ENCODE measurements at places on chromosomes 5 and 9.

- no peak for DNase-seq
Observed at GRCh38 chr9:128627127-128627715, 29.4 kb downstream of the DYNC2I2 start.

GRCh38 chr9:129237164-129237611 is 59.1 kb upstream of the IER5L start:
- DNase-seq = no peak

DNA sequence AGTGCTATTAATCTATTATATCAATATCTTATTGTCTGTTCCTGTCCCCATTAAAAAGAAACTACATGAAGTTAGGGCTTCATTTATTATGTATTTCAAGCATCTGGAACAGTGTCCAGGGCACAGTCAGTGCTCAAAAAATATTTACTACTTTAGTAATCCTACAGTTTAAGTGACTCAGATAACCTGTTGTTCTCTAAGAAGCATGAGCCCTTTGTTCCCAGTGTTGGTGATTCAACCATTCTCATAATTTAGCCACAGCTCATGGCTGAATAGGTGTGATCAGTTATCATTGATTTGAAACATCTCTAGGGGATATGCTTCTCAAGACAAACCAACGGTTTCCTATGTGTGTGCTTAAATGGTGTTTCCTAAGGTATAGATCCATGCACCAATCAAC is 292.7 kb downstream of the TMEM167A start:
- no peak for DNase-seq

DNA sequence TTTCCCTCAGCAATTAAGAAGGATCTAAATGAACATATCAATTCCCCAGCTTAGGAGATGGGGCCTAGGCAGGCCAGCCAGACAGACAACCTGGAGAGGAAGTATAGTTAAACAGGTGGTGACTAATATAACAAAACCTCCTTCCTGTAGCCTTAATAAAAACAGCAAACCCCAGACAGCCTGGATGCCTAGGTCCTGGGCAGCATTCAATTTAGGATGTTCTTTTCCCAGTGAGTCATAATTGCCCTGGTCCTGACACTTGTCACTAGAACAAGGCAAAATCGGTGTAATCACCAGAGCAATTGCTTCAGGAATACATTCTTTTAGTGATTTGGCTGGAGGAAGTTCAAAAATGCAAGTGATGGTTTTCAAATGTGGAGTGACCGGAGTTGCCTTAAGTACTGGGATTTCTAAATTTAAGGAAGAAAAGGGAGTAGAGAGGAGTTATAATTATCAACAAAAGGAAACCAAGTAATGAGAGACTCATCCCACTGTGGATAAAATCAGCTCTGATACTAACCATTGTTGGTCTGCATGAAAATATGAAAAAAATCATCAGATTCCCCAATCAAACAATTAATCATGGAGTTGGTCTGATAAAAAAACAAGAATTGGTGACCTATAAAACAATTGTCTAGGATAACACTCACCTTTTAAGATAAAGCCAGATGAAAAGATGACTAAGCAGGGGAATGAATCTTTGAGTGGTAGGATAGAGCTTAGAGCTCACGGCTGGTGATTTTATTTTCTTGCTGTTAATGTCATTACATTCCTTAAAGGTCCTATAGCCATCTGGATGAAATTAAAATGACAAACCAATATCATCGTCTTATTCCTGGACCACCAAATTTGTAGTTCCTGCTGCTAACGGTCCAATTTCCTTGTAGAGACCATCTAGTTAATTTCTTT is 39.0 kb upstream of the TARS1 start:
- DNase-seq = no peak

DNA sequence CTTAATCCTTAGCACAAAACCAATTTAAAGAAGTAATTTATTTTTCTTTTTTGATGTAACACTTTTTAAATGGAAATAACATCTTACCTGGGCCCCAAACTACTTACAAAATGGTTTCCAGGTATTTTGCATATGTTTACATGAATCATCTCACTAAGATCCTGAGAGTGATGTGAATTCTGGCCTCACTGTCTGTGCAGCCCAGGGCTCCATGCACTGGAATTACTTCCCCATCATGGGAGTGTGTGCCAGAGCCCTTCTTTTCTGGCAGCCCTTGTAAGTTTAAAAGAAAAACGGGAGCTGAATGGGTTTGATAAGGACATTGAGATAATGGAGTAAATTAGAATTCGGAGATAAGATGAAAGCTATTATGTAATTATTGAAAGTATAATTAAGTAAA is 12.2 kb upstream of the F2R start:
- DNase-seq = no peak

DNA sequence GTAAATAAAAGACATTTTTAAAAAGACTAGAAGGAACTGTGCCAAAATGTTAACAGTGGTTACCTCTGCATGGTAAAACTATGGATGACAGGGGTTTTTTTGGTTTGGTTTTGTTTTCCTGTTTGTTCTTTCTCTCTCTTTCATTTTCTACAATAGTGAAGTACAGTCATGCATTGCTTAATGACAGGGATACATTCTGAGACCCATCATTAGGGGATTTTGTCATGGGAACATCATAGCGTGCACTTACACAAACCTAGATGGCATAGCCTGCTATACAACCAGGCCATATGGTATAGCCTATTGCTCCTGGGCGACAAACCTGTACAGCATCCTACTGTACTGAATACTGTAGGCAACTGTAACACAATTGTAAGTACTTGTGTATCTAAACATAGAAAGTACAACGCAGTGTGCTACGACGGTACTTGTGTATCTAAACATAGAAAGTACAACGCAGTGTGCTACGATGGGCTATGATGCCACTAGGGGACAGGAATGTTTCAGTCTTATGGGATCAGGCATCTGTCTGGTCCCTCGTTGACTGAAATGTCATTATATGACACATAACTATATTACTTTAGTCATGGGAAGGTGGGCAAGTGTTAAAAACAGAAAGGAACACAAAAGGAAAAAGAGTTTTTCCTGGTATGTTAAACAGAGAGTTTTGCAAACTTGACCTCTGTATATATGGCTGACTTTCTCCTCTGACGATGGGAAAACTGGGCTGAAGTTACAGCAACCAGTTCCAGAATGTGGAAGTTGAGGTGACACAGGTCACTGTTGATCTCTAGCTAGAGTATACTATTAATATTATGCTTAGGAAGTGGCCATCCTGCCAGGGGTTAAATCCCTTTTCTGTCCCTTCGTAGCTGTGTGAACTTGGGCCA is 7.4 kb upstream of the ADAM19 start:
- no peak for DNase-seq

GRCh38 chr5:130529511-130530485 is 625.5 kb downstream of the CHSY3 start:
- no peak for DNase-seq

DNA sequence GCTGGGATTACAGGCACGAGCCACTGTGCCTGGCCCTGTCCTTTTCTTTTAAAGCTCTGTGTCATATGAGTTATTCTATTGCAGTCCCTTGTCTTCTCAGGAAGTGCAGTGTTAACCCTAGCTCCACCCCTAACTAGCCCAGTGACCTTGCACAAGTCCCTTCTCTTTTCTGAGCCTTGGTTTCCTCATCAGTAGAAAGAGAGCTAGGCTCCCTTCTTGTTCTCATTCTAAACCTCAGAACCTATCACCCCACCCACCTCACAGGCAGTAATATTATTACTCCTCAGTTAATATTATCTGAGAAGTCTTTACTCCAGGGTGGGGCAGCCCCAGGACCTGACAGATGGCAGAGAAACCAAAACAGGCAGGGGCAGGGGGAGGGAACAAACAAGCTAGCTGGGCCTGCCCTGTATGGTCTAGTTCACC is 7.2 kb downstream of the CYFIP2 start:
- no peak for DNase-seq

DNA sequence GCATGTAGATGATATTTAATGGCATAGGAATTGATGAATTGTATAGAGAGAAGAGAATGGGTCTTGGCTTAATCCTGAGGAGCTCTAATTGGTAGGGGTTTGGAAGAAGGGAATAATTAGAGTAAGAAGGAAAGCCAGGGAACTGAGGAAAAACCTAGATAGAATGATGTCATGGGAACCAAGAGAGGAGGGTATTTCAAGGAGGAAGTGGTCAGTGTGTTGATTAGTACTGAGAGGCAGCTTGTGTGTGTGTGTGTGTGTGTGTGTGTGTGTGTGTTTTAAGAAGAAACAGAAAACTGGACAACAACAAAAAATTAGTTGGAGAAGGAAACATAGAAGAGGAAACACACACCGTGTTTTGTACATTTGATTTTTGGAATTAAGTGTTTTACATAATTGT is 42.8 kb downstream of the MAST4 start:
- no peak for DNase-seq

- DNase-seq = no peak
Observed at GRCh38 chr9:135782946-135783345, 81.0 kb downstream of the KCNT1 start.

- DNase-seq = peak; percentile 26
Observed at GRCh38 chr9:80326105-80326504, 754.3 kb downstream of the TLE4 start.

DNA sequence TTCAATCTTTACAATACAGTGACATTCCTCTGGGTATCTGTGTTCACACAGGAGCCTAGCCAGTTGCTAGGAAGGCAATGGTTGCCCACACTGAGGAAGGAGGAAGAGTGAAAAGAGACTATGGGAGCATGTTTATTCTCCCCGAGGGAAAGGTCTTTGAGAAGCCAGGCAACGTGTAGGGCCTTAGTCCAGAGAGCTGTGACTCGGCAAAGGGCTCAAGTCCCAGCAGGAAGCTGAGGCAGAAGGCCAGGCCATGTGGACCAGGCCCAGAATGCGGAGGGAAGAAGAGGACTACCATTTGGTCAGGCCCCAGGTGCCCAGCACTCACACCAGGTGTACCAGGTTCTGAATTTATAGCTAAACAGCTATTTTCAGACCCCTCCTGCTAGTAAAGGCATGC is 136.6 kb upstream of the DMAC1 start:
- no peak for DNase-seq

DNA sequence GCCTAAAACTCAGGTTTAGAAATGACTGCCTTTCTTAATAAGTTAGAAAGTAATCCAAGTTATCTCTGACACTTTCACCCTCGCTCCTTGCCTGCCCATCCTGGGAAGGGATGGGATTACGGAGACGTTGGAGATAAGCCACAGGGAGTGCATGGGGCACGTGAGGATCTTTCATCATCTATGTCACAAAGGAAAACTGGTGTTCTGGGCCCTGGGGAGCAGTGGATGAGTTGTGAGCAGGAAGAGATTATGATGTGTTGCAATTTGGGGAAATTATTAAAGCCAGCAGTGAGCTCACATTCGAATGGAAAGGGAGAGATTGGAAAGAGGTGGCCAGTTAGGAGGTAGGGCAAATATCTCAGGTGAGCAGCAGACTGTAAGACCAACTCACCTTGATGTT is 12.8 kb downstream of the AFAP1L1 start:
- DNase-seq = no peak

GRCh38 chr5:37875051-37875787 is 35.4 kb upstream of the GDNF start:
- no peak for DNase-seq

DNA sequence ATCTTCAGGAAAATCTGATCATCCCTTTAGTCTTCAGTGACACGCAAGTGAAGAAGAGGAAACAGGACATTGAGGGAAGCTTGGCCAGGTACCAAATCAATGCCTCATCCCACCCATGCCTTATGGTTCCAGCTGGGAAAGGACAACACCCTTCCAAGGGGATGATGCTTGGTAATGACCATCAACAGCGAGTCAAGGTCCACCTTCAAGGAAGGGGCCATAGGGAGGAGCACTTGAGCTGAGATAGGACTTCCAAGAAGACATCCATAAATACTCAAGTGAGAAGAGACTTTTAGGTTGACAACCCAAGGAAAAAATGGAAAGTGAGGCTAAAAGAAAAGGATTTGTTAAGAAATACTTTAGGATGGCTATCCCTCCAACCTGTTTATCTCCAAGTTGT is 27.1 kb upstream of the GAS1 start:
- no peak for DNase-seq

DNA sequence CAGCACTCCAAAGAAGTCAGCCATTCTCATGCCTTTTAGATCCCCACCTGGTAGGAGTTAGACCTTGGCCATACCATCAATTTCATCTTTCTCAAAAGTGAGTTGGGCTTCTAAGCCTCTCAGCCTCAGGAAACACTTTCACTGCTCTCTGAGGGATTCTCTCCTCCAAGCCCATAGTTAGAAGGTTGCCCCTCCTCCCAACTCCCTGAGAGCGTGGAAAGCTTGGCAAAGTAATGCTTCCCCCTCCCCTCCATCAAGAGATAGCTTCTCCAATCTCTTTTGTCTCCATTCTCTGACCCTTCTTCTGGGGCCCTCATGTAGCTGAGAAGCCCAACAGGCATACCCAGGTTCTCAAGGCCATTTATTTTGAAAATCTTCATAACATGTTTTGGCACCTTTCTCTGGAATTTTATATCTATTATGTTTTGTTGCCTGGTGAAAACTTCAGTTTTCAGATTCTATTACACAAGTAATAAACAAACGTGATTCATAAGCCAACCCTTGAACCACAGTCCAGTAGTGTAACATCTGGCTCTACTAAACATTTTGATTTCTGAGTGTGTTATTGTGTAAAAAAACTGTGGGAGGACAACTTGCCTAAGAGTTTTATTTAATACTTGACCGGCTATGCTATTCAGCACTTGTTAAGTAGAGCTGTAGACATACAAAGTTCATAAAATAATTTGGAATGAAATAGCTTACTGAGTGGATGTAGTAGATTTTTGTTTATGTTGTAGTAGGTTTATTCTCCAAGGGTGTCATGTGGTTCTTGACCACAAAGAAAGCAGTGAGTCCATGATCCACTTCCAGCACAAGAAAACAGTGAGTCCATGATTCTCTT is 17.1 kb downstream of the LVRN start:
- DNase-seq = no peak

GRCh38 chr5:74239261-74239660 is 401.3 kb downstream of the ENC1 start:
- no peak for DNase-seq

DNA sequence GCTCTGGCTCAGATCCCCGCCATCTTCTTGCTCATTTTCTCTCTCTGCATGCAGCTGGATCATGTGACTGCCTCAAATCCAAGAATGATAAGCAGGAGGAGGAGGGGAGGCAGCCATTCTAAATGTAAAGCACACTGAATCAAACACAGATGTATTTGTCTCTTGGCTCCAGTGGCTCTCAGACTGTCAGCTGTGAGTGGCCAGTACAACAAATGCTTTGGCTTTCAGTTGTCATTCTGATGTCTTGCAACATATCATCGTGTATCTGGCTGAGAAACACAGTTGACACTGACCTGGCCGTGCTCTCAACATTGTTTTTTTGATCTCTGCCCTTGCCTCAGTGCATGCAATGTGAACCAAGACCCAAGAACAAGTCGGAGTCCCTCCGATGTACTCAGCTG is 233.1 kb downstream of the ADAMTSL1 start:
- DNase-seq = no peak

Data from NCI-H446 treated with DMSO at 0.1 percent for 48 hours (cell line).